ENCODE measurements at places on chromosomes 7 and 10. TPM values are rescaled to one million over a fixed set of nuclear protein-coding genes. Genes with fewer than 3 reads are reported as not detected.

The ATG9B gene
- 3.9 TPM for total RNA-seq

The GNAT3 gene
- not detected for total RNA-seq

The CYP3A4 gene
- total RNA-seq = not detected

The DHTKD1 gene
- total RNA-seq = 66.2 TPM

The TFPI2 gene
- total RNA-seq = 0.92 TPM

The LIPJ gene
- 1.6 TPM for total RNA-seq

The CCDC3 gene
- 16.6 TPM for total RNA-seq

The MYL10 gene
- not detected for total RNA-seq

The SH2D4B gene
- 0.23 TPM for total RNA-seq

The ACSM6 gene
- not detected for total RNA-seq
